Activated T-helper 2 cell treated with anti-CD3 and anti-CD28 coated beads, Interferon-gamma antibody, Interleukin-2, Interleukin-4, amounts not matched to agents 10 μg/mL and 5 μg/mL and 100 μg/mL, durations not matched to agents 14 hours and 24 hours and 36 hours (primary cell): ENCODE measurements at places on chromosomes 5 and 9. TPM values are rescaled to one million over a fixed set of nuclear protein-coding genes. Genes with fewer than 3 reads are reported as not detected.

Gene DNAI1
- not detected in 2 replicates for total RNA-seq

DNA sequence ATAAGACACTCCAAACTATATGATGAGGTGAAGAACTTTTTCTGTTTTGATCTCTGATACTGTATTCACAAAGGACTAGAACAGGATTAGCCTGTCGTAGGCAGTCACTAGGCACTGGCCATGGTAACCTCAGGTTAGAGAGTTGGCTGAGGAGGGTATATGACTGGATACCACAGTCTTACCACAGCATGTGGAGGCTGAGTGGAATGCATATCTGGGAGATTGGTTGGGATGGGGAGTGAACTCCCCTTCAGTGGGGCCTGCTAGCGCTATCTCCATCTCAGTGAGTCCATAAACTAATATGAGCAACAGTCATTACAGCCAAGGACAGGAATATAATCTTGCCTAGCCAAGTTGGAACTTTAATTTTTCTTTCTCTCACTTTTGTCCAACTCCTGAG is 339.1 kb downstream of the SPATA31D1 start:
- H3K27me3 ChIP-seq: no peaks in the 10 kb centered on the region
- no peaks in the 10 kb centered on the region for H3K36me3 ChIP-seq
- no peak for DNase-seq
- no peak overlapping the region for H3K27ac ChIP-seq

Gene SLC34A1
- total RNA-seq: not detected in 2 replicates

Gene GPRIN1
- 3.0 and 3.6 TPM in 2 replicates for total RNA-seq

DNA sequence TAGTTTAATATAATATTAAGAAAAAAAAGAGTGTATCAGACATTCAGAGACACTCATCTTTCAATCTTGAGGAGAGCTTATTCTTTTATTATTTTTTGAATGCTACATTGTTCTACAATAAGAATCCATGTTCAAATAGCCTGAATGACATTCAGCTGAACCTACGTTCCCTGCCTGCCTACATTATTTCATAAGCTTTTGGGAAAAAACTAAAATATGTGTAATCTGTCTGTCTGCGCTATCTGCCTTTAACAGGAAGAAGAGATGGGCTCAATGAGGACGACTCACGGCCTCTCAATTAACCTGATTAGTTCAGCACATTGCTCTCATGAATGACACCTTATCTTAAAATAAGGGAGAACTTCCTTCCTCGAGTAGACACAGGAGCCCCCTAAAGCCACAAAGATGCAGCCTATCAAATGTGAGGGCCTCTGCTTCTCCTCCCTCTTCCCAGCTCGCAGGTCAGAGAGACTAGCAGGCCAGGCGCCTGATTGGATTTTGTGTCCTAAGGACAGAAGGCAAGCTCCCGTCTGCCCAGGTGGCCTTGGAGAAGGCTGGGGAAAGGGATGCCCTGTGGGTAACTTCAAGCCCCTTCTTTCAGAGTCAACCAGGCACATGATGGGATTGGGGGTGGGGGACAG is 37.8 kb downstream of the EBF1 start:
- no peak overlapping the region for H3K4me3 ChIP-seq
- no peak for DNase-seq
- peaks cover 6% of the 10 kb centered on the region for H3K4me1 ChIP-seq

DNA sequence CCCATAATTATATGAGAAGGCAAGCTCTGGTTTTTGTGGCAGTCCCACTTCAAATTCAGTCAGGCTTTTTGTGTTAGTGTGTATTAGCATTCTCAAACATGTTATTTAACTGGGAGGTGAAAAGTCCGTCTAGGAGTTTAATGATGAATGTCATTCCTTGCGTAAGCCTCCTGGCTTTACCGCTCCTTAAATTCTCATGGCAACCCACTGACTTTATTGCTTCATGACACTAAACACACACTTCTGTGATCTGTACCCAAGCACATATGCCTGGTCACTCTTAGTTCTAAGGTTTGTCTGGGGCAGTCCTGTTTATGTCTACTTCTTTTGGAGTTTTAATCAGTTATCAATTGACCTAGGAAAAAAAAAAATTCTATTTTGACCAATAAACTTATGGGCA is 677.9 kb upstream of the DMAC1 start:
- H3K4me3 ChIP-seq: no peak overlapping the region
- H3K4me1 ChIP-seq: no peaks in the 10 kb centered on the region
- no peaks in the 10 kb centered on the region for H3K36me3 ChIP-seq
- no peak overlapping the region for H3K27ac ChIP-seq

Gene FBP1
- total RNA-seq: 0.23 TPM in 1 of 2 replicates, not detected in the other

- H3K4me1 ChIP-seq: no peaks in the 10 kb centered on the region
- H3K36me3 ChIP-seq: no peaks in the 10 kb centered on the region
- no peak for DNase-seq
- H3K27me3 ChIP-seq: peaks cover 2% of the 10 kb centered on the region
- no peak overlapping the region for H3K4me3 ChIP-seq
Observed at GRCh38 chr9:37746448-37747270, 6.9 kb upstream of the TRMT10B start.

Gene ZDHHC11B
- total RNA-seq: 0.07 and 0.18 TPM in 2 replicates

- no peak overlapping the region for H3K27ac ChIP-seq
- no peak overlapping the region for H3K4me3 ChIP-seq
- H3K4me1 ChIP-seq: peaks cover 29% of the 10 kb centered on the region
- no peaks in the 10 kb centered on the region for H3K36me3 ChIP-seq
Observed at GRCh38 chr9:36924071-36924470, 110.0 kb downstream of the PAX5 start.

Gene CERCAM
- total RNA-seq: 8.2 and 9.3 TPM in 2 replicates

GRCh38 chr5:62564101-62564500 is 14.5 kb upstream of the LRRC70 start:
- H3K4me3 ChIP-seq: no peak overlapping the region
- no peak for DNase-seq
- peaks cover 2% of the 10 kb centered on the region for H3K4me1 ChIP-seq
- H3K27ac ChIP-seq: no peak overlapping the region
- H3K36me3 ChIP-seq: peaks cover 52% of the 10 kb centered on the region
- H3K27me3 ChIP-seq: no peaks in the 10 kb centered on the region

- H3K27ac ChIP-seq: no peak overlapping the region
- peaks cover 20% of the 10 kb centered on the region for H3K4me1 ChIP-seq
- H3K27me3 ChIP-seq: peaks cover 3% of the 10 kb centered on the region
- H3K36me3 ChIP-seq: no peaks in the 10 kb centered on the region
Observed at GRCh38 chr5:79516986-79517385, 3.1 kb upstream of the HOMER1 start.

Gene PCDHGA6
- 0.48 and 0.55 TPM in 2 replicates for total RNA-seq

DNA sequence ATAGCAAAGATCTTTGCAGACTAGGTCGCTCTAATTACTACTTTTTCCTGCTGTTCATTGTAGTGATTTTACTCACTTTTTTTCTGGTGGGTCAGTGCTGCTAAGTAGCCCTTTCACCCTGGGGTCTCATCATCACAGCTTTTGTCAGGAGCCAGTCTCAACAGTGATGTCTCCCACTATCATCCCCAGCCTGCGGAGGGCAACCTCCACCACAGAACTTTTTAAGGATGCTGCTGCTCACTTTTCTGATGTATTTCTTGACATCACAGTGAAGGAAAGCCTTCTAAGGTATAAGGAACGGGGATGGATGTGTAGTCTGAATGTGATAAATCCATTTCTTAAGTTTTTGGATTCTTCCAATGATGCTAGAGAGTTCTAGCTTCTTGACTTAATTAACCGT is 242.5 kb upstream of the RIOK2 start:
- no peak overlapping the region for H3K27ac ChIP-seq
- no peak overlapping the region for H3K4me3 ChIP-seq
- no peaks in the 10 kb centered on the region for H3K36me3 ChIP-seq
- H3K4me1 ChIP-seq: no peaks in the 10 kb centered on the region
- no peak for DNase-seq

DNA sequence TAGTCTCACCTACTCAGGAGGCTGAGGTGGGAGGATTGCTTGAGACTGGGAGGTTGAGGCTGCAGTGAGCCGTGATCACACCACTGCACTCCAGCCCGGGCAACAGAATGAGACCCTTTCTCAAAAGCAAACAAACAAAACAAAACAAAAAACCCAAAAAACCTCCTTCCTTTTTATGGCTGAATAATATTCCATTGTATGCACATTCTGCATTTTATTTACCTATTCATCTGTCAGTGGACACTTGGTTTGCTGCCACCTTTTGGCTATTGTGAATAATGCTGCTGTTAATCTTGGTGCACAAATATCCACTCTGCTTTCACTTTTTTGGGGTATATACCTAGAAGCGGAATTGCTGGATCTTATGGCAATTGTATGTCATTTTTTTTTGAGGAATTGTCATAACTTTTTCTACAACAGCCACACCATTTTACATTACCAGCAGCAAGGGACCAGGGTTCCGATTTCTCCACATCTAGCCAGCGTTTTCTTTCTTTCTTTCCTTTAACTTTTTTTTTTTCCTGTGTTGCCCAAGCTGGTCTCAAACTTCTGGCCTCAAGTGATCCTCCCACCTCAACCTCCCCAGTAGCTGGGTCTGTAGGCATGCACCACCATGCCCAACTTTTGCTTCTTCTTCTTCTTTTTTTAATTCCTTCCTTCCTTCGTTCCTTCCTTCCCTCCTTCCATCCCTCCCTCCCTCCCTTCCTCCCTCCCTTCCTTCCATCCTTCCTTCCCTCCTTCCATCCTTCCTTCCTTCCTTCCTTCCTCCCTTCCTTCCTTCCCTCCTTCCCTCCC is 30.6 kb downstream of the NKX2-5 start:
- DNase-seq: no peak
- H3K36me3 ChIP-seq: no peaks in the 10 kb centered on the region
- peaks cover 22% of the 10 kb centered on the region for H3K27me3 ChIP-seq
- no peaks in the 10 kb centered on the region for H3K4me1 ChIP-seq
- no peak overlapping the region for H3K4me3 ChIP-seq

Gene PKN3
- total RNA-seq: 25.4 and 28.0 TPM in 2 replicates

DNA sequence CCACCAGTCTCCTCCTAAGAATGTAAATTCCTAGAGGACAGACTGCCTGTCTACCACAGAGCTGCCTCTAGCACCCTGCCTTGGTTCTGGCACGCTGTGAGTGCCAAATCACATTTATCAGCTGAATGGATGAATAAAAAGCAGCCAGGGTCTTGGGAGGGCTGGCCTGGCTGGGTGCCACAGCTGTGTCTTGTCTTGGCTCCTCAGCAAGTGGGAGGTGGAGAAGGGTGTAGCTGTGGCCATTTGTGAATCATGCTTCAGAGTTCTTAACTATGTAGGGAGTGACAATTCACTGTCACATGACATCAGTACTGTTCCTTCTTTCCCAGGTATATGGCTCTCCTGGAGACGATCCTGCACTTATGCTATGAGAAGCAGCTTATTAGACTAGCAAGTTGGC is 70.6 kb downstream of the DCP2 start:
- no peak overlapping the region for H3K27ac ChIP-seq
- no peaks in the 10 kb centered on the region for H3K36me3 ChIP-seq
- no peaks in the 10 kb centered on the region for H3K27me3 ChIP-seq
- H3K4me1 ChIP-seq: peaks cover 11% of the 10 kb centered on the region
- no peak for DNase-seq

DNA sequence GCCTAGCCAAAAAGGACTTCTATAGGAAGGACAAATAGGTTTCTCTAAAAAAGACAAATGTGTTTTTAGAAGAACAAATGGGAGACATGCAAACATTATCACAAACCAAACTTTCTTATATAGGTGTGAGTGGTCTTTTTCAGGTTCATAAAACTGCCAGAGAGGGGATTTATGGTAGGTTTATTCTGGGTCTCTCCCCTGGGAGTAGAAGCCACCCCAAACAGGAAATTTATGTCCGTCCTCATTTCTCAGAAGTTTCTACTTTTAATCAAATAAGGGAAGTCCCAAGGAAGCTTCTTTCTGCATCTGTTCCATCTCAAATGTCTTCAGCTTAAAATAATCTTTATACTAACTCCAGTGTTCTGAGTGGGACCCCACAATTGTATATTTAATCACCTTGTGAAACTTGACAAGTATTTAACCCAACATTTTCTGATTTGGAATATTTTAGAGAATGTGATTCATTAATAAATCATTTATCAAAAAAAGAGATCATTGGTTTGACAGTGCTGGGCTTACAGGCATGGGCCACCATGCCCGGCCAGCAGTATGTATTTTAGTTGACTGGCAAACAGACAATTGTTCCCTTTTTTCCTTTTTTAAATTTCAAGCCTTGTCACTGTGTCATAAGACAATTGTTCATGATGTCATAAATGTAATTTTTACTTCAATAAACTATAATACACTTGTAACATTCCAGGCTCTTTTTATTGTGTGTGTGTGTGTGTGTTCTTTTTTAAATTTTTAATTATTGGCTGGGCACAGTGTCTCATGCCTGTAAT is 44.6 kb upstream of the GLDC start:
- no peaks in the 10 kb centered on the region for H3K27me3 ChIP-seq
- DNase-seq: no peak
- no peaks in the 10 kb centered on the region for H3K4me1 ChIP-seq
- no peak overlapping the region for H3K27ac ChIP-seq

Gene SYK
- total RNA-seq: 0.23 and 0.80 TPM in 2 replicates

DNA sequence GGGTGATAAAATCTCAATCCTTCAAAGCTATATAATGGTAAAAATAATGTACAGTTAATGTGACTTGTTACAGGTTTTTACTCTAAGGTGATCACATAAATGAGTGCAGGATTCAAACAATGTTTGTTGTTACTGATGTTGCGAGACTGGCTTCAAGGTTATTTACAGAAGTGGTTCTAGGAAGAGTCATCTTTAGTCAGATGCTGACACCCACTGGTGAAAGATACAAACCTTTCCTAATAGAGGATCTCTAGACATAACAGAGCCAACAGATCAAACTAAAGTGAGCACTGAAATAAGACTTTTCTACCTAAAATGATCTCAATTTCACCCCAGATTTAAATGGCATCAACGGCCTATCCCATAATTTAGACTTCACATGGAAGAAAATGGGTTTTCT is 20.2 kb downstream of the ARSB start:
- H3K36me3 ChIP-seq: peaks cover 29% of the 10 kb centered on the region
- H3K27me3 ChIP-seq: no peaks in the 10 kb centered on the region
- DNase-seq: no peak

GRCh38 chr9:77938163-77938562 is 93.4 kb downstream of the GNAQ start:
- H3K4me1 ChIP-seq: peaks cover 33% of the 10 kb centered on the region
- H3K27me3 ChIP-seq: no peaks in the 10 kb centered on the region
- peaks cover 21% of the 10 kb centered on the region for H3K36me3 ChIP-seq

Gene GRXCR2
- not detected in 2 replicates for total RNA-seq

DNA sequence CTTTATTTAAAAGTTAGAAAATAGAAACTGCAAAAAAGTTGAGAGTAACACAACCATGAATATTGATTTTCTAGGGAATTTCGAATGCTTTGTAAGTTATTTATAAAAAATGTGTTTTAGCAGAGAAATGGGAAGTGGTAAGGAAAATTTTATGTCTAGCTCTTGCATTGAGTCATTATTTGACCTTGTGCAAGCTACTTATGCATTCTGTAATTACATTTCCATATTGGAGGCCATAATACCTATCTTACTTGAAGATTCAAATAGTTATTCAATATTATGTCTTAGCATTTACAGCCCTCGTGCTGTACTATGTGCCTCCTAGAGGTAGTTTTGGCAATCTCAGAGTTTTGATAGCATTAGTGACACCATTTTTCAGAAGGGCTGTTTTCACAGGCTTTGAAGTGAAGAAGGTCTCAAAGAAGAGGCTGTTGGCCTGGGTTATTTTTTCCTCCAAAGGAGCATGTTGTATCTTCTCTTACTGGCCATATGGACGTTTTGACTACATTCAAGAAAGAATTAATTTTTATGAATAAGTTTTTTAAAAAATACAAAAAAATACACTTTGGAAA is 7.4 kb upstream of the DAP start:
- no peaks in the 10 kb centered on the region for H3K4me1 ChIP-seq
- DNase-seq: no peak
- no peaks in the 10 kb centered on the region for H3K36me3 ChIP-seq
- no peak overlapping the region for H3K4me3 ChIP-seq
- no peak overlapping the region for H3K27ac ChIP-seq
- H3K27me3 ChIP-seq: peaks cover 28% of the 10 kb centered on the region

- H3K4me1 ChIP-seq: peaks cover 19% of the 10 kb centered on the region
- H3K36me3 ChIP-seq: no peaks in the 10 kb centered on the region
- H3K27ac ChIP-seq: no peak overlapping the region
- peak overlapping the region; percentile 76 for H3K4me3 ChIP-seq
- DNase-seq: no peak
Observed at GRCh38 chr9:127225801-127226625, 38.6 kb upstream of the GARNL3 start.

Gene TAF1L
- total RNA-seq: not detected in 2 replicates
